Tibial artery (tissue), 4 donors: ENCODE measurements at places on chromosomes 7 and 10.
A peak's percentile ranks its signal among the peaks of the same experiment; 100 is the strongest.

- no peak for DNase-seq
Observed at GRCh38 chr7:151056666-151057505, 811 bp downstream of the CDK5 start.

GRCh38 chr7:105691082-105691679, 109.9 kb upstream of the EFCAB10 start:
- no peak for DNase-seq

- DNase-seq, result peak; percentile 37
Observed at GRCh38 chr10:359093-359492, 223.8 kb downstream of the ZMYND11 start.

DNA sequence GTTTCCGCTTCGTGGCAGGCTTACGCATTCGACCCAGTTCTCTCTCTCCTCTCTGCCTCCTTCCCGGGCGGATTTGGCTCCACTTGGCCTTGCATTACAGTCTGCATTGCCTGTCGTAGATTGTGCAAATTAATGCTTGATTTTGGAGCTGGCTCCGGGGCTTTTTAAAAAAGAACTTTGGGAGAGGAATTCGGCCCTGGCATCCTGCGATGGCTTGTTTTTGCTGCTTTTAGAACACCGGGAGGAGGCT, 767 bp downstream of the EIF4EBP2 start:
- DNase-seq, result no peak

- DNase-seq, result no peak
Observed at GRCh38 chr7:91247500-91247899, 16.7 kb upstream of the FZD1 start.

- DNase-seq, result peak; percentile 77
Observed at GRCh38 chr7:74174606-74175082, 488 bp downstream of the EIF4H start.

- no peak for DNase-seq
Observed at GRCh38 chr10:15200626-15201025, 32.1 kb upstream of the NMT2 start.

GRCh38 chr7:157278167-157278790, 58.5 kb upstream of the DNAJB6 start:
- DNase-seq, result no peak

DNA sequence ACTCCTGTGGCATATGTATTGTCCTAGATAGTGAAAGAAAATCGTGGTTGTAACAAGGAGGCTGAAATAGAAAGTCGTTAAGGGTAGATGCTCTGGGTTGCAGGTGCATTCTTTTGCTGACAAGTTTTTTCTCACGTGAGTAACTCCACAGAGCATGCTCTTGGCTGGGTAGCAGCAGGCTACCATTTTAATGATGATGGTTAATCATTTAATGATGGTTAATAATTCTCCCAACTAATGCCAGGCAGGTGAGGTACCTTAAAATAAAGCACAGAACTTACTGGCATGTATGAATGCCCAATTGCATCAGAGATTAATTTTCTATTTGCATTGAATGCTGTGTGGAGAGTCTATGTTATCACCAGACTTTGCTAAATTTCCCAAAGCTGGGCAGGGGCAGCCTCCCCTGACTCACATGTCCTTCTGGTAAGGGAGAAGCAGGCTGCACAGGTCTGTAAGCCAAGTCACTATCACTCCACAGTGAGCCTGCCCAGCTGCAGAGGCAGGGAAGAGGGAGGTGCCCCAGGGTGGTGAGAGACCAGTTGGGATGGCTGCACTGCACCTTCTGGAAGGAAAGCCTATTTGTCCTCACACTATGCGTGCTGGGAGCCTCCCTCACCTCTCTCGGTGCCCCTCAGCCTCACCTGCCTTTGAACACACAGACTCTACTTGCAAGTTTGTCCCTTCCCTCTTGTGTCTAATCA, 287.0 kb upstream of the IGFBP3 start:
- DNase-seq, result no peak

- no peak for DNase-seq
Observed at GRCh38 chr10:101008823-101009423, 9.3 kb downstream of the LZTS2 start.

GRCh38 chr10:89369156-89370105, 8.4 kb upstream of the IFIT1B start:
- DNase-seq, result no peak

DNA sequence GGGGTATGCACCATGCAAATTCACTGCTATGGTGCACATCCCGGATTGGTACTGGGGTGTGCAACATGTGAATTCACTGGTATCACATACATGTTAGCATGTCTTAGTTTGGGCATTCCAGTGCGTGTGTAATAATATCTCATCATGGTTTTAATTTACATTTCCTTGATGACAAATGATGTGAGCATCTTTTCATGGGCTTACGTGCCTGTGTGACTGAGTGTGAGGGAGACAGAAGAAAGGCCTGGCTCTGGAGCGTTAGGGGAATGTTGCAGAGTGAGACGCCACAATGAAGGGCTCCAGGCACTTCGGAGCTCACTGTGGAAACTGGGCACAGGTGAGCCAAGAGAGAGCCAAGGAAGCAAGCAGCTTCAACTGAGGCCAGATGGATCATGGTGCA, 162.6 kb downstream of the UBE2H start:
- DNase-seq, result no peak

GRCh38 chr7:64888561-64888900, 14.5 kb upstream of the ZNF273 start:
- no peak for DNase-seq

DNA sequence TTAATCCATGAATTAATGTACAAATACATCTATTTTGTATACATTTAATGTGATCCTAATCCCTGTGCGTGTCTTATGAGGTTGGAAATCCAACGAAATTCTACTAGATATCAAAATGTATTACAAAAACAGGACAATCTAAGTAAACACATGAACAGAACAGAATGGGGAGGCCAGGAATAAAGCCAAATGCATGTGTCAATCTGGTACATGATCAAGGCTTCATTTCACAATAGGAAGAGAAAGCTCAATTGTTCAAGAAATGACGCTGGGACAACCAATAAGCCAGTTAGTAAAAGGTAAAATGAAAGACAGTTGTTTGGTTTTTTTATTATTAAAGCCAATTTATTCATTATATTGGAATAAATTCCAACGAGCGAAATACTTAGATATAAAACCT, 83.0 kb downstream of the COL13A1 start:
- DNase-seq, result no peak

GRCh38 chr10:12941966-12942365, 59.5 kb downstream of the CCDC3 start:
- no peak for DNase-seq

- no peak for DNase-seq
Observed at GRCh38 chr10:71971769-71972555, 7.8 kb downstream of the CHST3 start.

- DNase-seq, result no peak
Observed at GRCh38 chr10:45473126-45473525, 99.1 kb downstream of the ALOX5 start.

DNA sequence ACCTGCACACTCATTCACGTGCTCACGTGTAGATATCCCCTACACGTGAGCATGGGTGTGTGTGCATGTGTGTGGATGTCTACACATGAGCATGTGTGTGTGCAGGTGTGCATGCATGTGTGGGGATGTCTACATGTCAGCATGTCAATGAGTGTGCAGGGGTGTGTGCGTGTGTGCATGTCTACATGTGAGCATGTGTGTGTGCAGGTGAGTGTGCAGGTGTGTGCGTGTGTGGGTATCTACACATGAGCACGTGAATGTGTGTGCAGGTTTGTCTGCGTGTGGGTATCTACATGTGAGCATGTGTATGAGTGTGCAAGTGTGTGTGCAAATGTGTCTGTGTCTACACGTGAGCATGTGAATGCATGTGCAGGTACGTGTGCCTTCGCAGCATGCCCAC, 274.8 kb downstream of the PTPRN2 start:
- DNase-seq, result no peak

DNA sequence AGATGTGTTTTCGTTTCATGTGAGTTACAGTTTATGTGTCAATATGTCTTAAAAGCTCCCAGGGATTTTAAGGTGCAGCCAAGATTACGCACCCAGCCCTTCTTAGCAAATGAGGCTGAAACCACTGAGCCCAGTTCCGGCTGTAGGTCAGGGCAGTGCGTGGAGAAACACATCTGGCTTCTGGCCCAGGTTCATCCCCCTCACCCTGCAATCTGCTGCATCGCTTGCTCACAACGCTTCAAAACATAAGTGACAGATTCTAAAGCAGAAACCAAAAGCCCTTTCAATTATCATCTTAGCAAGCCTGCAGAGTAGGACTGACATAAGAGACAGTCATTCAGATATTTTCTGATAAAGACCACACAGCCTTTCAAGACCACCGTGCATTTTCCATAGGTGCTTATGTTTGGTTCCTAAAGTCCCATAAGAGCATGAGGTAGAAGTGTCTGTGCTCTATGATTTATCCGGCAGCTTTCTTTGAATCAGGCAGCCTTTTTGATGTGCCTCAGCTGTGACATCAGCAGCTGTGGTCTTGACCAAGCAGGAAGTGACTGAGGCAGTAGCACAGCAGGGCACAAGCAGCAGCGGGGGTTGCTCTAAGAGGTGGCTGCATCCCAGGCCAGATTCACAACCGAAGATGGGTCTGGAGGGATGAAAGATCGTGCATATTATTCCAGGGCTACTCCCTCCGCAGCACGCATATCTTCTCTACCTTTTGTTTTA, 72.1 kb upstream of the LYZL2 start:
- DNase-seq, result no peak

DNA sequence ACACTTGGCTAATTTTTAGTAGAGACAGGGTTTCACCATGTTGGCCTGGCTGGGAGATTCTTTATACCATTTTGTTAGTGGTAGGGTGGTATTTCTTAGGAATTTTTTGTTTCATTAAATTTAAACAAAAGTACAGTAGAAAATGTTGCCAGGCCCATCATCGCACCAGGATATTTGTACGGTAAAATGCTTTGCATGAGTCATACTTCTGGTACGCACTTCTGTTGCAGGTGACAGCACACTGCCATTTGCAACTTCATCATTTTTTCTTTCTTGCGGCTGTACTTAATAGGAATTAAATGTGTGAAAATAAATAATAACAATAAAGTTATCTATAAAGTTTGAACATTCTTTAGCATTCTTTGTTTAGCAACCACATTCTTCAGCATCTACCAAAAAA, 195.6 kb downstream of the SKAP2 start:
- no peak for DNase-seq

GRCh38 chr10:58189269-58189668, 78.4 kb downstream of the IPMK start:
- no peak for DNase-seq

DNA sequence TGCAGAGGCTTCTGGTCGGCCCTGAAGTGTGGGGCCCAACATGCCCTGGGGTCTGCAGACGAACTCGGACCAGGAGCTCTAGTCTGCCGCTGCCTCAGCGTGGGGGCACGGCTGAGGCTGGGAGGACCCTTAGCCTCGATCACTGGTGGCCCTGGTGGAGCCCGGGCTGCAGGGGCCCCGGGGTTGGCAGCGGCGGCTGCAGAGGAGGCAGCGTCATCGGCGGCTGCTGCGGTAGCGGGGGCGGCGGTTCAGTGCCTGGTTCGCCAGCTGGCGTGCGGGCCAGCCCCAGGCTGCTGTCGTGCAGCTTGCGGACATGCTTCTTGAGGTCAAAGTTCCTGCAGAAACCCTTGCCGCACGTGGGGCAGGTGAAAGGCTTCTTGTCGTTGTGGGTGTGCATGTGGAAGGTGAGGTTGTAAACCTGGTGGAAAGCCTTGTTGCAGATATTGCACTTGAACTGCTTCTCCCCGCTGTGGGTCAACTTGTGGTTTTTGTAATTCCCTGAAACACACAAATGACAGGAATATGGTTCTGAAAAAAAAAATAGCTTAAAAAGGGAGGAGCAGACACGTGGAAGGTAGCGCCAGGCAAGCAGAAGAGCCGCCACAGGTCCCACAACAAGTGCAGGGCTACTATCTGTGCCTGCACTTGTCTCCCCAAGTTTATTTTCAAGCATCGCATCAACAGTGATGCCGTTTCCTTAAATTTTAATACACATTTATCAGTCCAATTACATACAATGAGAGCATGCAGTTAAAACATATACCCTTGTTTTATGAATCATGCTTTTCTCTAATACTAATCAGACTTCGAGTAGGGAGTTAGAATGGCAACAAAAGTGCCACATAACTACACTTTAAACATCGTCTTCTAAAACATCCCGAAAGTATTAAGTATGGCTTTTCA, 2.4 kb downstream of the FEZF1 start:
- DNase-seq, result no peak

DNA sequence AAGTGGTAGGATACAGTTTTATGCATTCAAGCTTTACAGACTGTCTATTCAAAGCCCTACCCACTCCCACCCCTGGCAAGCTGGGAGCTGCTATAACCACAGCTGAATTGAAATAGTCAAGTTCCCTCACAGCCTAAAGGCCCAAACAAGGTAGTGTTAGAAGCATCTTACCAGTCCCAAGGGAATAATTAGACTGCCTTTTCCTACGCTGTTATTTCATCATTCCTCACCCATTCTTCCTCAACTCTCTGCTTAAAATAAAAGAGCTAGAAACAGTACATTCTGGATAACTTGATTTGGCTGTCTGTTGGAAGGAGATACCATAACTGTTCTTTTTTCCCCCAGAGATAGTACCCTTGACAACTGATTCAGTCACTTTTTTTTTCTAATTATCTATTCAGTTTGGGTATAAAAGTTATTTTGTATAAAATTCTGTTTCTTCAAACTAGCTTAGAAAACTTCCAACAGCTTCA, 54.0 kb downstream of the RAPGEF5 start:
- no peak for DNase-seq

DNA sequence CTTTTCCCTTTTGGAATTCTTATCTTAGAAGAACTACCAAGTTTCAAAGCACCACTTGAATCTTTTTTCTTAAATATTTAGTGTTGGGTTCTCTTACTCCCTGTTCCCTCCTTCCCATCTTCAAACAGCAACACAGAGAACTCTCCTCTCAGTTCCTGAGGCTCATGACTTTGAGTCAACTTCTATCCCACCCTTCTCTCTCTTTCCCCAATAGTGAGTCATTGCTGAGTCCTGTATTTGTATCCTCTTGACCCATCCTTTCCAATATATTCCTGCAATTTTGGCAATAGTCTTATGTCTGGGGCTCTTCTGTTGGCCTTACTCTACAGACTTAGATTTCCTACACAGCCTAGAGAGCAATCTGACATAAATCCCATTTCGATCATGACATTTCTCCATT, 20.8 kb upstream of the JCAD start:
- no peak for DNase-seq

- DNase-seq, result no peak
Observed at GRCh38 chr10:129513312-129513711, 46.3 kb downstream of the MGMT start.

- no peak for DNase-seq
Observed at GRCh38 chr10:13705526-13706174, 118.9 kb downstream of the PRPF18 start.

- DNase-seq, result no peak
Observed at GRCh38 chr10:131431533-131431932, 120.0 kb upstream of the TCERG1L start.

DNA sequence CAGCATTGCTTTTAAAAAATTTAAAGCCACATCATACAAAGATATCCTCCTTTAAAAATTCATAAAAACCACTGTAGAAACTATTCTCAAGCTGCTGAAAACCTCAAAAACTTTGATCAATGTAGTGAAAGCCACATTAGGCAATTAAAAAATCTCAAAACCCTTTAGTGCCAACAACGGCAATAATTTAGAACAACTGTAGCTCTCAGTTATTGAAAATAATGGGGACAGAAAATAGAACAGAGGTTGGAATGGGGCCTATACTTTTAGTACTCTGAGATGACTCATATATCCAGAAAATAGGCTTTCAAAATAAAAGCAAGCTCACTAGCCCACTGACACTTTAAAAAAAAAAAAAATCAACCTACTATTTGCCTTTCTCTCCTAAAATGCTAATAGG, 87.5 kb downstream of the GSAP start:
- DNase-seq, result no peak
